ENCODE measurements at places on chromosomes 7 and 10.

- DNase-seq, result no peak
Measured at GRCh38 chr7:139820089-139820488, 9.0 kb upstream of the TBXAS1 start.

DNA sequence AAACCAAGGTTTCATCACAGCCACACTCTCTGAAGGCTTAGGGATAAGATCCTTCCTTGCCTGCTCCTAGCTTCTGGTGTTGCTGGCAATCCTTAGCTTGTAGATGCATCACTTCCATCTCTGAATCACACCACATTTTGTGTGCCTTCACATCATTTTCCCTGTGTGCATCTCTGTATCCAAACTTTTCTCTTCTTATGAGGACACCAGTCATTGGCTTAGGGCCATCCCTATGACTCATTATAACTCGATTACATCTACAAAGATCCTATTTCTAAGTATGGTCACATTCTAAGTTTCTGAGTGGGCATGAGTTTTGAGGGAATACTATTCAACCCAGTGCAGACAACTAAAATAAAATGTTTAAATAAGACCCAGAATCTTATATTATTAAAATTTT, 121.7 kb downstream of the C7orf25 start:
- DNase-seq, result no peak

GRCh38 chr10:121380211-121380610, 218.0 kb downstream of the FGFR2 start:
- DNase-seq, result no peak

GRCh38 chr7:26860361-26860760, 4.0 kb downstream of the SKAP2 start:
- no peak for DNase-seq

DNA sequence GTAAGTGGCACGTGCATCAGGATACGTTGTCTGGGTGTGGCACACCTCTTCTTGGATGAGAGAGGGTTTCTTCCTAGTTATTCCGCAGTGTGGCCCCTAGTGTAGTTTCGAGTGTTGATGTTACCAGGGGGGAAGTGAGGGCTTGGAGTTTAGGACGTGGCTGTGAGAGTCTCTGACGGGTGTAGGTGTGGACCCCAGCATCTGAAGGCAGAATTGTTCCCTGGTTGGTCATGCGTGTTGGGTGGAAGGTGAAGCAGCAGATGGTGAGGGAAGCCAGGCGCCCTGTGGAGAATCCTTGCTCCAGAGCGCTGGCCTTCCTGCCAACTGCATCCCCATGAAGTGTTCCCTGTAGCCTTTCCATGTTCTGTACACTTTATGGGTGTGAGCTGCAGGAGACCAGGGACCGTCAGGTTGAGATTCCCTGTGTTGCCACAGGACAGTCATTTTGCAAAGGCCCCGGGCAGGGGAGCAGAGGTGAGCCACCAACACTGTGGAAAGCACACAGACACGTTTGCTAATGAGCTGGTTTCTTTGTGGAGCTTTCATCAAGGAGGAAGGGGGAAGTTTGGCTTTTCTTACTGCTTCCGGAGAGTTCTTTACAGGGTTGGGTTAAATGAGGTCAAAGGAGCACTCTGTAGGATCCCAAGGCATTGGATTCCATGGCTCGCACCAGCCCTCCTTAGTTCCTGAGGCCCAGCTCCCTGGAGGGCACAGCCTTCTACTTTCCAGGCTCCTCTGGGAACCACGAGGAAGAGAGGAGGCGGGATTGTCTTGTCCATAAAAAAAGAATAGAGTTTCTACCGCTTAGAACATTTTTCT, 32.0 kb downstream of the TSPAN14 start:
- DNase-seq, result no peak

- peak; percentile 30 for DNase-seq
Measured at GRCh38 chr10:123241391-123242141, 87.4 kb downstream of the BUB3 start.

GRCh38 chr7:74290981-74291441, 1.8 kb downstream of the CLIP2 start:
- DNase-seq, result no peak

- DNase-seq, result no peak
Measured at GRCh38 chr10:62153191-62153590, 115.5 kb downstream of the RTKN2 start.

DNA sequence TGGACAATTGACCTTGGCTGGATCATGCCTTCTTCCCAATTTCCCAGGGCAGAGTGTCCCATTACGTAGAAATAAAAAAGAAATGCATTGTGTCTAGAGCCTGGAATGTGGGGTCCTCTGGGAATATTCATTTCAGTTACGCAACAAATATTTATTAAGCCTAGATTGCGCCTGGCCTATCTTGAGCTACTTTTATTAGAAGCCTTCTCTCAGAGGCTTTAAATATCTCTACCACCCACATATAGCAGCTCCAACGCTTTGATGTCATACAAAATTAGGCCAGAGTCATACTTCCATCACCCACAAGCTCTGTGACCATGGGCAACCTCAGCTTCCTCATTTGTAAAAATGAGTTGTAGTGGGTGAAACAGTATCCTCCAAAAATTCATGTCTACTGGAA, 24.9 kb upstream of the CARD11 start:
- peak; percentile 40 for DNase-seq

GRCh38 chr7:80182630-80183276, 48.1 kb downstream of the GNAI1 start:
- no peak for DNase-seq

DNA sequence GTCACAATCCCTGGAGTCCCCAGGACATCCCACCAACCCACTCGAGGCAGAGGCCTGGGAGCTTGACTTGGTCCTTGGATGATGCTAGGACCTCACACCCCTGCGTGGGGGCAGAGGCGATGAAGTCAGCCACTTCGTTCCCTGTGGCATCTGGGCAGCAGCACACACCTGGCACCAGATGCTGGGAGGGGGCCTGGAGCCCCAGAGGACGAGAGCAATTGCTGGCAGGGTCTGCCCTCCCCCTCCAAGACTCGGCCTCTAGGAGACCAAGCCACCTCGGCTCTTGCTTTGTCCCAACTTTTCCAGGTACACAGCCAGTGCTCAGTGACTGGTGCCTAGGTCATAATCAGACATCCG, 39.1 kb downstream of the DPYSL4 start:
- DNase-seq, result no peak

DNA sequence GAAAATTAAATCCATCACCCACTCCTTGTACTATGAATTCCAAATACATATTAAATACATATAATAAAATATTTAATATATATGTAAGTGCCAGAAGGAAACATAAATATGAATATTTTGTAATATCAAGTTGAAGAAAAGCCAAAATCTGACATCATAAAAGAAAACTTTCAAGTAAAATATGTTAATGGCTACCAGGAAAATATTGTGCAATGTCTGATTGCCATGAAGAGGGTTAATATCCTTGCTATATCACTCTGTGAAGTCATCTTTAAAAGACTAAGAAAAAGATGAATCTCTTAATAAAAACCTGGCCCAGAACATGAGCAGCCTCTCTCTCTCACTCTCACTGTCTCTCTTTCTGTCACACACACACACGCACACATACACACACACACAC, 130.2 kb downstream of the EGFR start:
- DNase-seq, result no peak
